ENCODE measurements at places on chromosomes 7 and 10.

- DNase-seq = no peak
These were observed 3.8 kb upstream of the PDCD4 start for GRCh38 chr10:110867807-110868465.

GRCh38 chr10:34813626-34814222, 1.4 kb downstream of the PARD3 start:
- no peak for DNase-seq

DNA sequence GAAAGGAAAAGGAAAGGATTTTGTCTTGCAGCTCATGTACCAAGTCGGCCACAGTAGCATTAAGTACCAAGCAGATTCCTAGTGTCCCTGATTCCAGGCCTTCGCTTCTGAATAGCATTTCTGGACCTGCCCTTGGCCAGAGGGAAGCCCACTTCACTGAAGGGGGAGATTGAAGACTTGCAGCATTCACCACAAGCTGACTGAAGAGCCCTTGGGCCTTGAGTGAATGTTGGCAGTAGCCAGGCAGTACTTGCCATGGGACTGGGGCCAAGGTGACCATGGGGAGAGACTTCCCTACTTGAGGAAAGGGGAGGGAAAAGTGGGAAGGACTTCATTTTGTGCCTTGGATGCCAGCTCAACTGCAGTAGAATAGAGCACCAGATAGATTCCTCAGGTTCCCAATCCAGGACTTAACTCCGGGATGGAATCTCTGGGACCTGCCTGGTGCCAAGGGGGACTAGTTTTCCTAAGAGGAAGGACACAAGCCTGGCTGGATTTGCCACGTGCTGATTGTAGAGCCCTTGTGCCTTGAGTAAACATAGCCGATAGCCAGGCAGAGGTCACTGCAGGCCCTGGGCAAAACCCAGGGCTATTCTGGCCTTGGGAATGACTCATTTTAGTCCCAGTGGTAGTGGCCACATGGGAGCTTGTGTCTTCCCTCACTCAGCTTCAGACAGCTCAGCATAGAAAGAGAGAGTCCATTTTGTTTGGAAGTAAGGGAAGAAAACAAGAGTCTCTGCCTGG, 141.7 kb upstream of the KCND2 start:
- no peak for DNase-seq

DNA sequence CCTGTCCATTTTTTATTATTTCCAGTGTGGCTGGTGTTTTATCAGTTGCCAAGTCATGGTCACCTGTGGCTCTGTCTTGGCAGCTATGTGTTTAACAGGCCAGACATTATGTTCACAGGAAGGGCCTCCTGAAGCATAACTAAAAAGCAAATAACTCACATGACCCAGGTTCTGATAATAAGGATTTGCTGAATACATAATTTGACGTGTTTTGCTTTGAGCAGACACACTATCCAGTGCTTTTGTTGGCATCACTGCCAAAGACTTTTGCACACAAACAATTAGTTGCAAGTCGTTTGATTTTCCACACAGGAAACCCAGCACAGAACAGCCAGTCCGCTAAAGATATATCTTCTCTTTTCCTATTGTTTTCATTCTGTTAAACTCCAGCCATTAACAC, 173.6 kb downstream of the ARL4A start:
- DNase-seq = peak; percentile 13

DNA sequence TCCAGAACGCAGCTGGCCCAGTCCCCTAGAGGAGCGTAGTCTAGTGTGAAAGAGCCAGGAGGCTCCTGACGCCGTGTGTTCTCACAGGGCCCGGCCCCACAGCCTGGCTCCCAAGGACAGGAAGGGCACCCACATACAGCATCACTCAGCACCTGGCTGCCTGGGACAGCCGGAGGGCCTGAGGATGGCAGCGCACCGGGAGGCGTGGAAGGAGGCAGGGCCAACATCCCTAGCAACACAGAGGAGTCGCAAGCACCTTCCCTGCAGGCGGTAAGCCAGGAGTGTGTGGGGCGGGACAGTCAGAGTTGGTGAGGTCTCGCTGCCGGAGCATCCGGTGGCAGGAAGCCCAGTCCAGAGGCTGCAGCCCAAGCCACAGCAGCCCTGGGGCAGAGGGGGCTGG, 125.8 kb downstream of the MAD1L1 start:
- peak; percentile 62 for DNase-seq

- no peak for DNase-seq
These were observed 147.9 kb downstream of the PARD3 start for GRCh38 chr10:34667177-34667576.

DNA sequence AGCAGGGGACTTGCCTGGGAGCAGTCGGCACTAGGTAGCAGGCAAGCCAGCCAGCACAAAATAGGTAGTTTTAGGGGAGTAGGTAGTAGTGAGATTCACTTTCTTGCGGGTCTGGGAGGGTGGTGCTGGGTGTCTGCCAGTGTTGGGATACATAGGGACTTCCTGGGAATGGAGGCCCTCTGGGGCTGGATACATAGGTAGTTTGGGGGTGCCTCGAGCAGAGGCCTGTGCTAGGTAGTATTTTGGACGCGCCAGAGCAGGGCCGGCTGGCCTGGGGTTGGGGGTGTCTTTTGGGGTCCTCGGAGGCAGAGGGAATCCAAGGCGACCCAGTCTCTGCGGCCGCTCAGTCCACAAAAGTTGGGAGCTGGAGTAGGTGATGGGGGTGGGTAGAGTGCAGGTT, 2.0 kb upstream of the HOXA3 start:
- no peak for DNase-seq

DNA sequence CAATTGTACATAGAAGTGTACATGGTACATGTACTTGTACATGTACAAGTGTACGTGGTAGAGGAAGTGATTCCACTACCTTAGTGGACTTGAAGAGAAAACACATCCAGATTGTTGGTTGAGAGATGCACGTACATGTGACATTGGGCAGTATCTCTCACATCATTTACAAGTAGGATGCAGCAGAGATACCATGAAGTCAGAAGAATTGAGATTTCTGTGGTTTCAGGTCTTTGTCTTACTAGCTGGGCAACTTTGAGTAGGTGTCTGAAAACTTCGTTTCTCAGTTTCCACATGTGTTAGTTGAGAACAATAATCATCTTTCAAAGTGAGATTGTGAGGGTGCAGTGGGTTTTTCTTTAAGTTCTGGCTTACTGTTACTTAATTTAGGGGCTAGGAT, 21.5 kb downstream of the CLDN12 start:
- no peak for DNase-seq

GRCh38 chr10:33132626-33133025, 174.6 kb upstream of the ITGB1 start:
- no peak for DNase-seq

DNA sequence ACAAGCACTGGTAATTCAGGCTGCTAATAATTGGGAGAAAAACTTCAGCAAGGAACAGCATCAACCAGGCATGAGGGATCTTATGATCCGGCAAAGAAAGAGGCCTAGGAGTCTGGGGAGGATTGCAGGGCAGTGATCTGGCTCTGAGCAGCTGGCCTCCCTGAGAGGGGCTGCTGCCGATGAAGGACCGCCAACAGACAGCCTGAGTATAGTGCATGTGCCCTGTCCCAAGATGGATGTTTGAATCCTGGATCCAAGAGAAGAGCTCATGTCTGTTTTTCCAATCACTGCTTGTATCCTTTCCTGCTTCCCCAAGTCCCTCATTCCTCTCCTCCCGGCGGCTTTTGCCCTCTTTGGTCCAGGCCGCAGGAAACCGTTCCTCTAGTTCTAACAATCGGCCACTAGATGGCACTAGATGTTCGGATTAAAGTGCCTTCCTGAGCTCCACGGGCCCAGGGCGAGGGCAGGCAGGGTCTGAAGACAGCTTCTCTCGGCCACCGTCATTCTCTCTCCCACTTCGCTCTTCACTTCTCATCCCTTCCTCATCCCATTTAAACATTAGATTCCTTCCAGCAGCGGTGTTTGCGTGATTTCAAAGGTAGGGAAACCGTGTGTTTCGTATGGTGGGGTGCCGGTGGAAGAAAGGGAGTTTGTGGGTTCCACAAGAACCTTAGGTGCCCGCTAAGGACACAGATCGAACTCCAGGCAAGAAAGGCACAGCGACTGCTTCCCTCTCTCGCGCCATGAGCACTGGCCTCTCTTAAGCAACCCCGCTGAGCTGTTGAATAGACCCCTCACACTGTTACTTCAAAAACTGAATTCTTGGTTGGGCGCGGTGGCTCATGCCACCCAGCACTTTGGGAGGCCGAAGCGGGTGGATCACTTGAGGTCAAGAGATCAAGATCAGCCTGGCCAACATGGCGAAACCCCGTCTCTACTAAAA, 82.4 kb downstream of the ADCYAP1R1 start:
- DNase-seq = peak; percentile 81

DNA sequence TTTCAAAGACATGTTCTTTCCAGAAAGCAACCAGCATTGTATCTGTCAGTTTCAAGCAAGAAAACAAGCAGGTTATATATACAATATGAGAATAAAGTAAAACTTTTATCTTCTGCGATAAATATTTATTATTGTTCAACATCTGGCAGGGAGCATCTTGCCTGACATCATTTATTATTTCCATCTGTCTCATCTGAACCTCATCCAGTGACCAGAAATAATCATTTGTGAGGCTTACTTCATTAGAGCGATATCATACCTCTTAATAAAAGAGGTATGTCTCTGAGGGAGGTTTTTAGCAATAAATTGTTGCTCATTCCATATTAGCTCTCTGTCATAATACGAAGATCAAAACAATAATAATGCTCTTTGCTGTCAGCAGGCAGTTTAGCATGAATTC, 226.1 kb downstream of the CDC14C start:
- no peak for DNase-seq

DNA sequence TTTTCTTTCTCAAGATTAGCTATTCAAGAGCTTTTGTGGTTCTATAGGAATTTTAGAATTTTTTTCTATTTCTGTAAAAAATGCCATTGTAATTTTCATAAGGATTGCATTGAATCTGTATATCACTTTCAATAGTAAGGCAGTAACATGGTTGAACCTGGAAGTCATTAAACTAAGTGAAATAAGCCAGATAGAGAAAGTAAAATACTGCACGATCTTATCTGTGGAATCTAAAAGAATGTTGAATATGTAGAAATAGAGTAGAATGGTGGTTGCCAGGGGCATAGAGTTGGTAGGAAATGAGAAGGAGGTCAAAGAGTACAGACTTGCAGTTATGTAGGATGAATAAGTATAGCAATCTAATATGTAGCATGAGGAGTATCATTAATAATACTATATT, 1073.5 kb upstream of the LRRN3 start:
- no peak for DNase-seq

DNA sequence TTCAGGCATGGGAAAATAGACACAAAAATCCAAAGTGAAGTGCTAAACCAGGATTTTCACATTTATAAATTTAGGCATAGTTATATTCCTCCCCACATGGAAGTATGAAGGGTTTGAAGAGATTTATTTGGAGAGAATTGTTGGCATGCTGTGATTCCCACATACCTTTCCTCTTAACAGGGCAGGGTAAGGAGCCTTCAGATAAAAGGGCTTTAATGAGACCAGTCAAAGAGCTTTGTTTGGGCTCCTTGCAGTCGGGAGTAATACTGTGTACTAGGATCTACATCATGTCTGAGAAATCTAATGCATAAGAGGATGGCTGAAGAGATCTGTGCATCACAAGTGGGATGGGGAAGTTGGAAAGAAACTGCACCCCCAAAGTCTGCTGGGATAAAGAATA, 140.8 kb upstream of the PTN start:
- DNase-seq = no peak

GRCh38 chr10:3805201-3805790, 20.3 kb upstream of the KLF6 start:
- DNase-seq = peak; percentile 64

DNA sequence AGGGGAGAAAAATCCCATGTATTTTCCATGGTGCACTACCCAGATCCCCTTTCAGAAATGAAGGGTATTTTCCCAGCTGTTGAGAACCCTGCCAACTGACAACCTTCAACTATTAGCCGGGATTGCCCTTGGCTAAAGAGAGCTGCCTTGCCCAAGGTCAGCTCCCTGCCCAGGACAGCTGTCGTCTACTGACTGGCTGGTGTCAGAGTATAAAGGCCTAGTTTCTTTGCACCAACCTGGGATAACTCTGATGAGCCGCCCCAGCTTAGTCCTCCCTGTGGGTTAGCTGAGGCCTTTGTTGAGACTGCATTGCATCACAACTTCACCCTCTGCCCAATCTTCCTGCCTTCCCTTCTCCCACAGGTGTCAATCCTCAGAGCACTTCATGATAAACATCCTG, 147.2 kb upstream of the RHEB start:
- no peak for DNase-seq

- DNase-seq = no peak
These were observed 10.8 kb downstream of the ANTXRL start for GRCh38 chr10:46297406-46298204.

- no peak for DNase-seq
These were observed 14.8 kb downstream of the COBL start for GRCh38 chr7:51301806-51302205.

DNA sequence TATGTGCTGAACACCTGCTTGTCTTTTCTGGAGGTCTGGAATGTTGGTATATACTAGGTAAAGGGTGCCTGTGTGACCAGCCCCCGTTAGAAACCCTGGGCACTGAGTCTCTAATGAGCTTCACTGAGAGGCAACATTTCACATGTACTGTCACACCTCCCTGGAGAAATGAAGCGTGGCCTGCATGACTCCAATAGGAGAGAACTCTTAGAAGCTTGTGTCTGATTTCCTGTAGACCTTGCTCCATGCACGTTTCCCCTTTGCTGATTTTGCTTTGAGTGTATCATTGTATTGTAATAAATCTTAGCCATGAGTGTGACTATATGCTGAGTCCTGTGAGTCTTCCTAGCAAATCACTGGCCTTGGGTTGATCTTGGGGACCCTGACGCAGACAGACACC, 82.8 kb downstream of the PPP1R3C start:
- no peak for DNase-seq

DNA sequence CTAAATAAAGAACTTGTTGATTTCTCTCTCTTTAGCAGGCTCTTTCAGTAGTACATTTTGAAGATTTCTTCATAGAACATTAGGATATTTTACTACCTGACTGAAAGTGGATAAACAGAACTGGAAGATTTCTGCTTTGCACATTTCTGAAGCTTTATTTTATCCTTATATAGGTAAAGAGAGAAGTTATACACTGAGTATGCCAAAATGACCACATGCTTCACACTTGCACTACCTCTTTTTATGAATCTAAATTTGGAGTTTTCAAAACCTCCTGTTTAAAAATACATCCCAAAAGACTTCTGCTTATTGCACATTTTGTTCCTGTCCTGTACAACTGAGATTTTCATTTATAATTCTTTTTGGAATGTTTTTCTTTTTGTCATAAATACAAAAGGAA, 197.4 kb upstream of the PRPS1L1 start:
- peak; percentile 46 for DNase-seq

DNA sequence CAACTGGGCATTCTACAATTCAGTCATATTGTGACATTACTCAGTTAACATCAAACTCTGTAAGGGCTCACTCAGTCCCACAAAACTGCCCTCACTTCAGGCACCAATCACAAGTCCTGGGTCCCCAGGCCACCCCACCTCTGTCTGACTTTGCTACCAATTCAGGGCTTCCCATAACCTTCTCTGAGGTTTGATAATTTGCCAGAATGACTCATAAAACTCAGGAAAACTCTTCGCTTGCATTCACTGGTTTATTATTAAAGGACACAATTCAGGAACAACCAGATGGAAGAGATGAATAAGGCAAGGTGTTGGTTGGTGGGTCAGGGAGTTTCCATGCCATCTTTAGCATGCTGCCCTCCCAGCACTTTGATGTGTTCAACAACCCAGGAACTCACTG, 41.3 kb downstream of the AVL9 start:
- no peak for DNase-seq
